Ascending aorta (tissue), 2 donors: ENCODE measurements at places on chromosomes 2 and 18.

GRCh38 chr2:215361876-215362561 lies 50.2 kb downstream of the ATIC start:
- H3K4me3 ChIP-seq = no peak overlapping the region
- peaks cover 73% of the 10 kb centered on the region for H3K36me3 ChIP-seq
- H3K27ac ChIP-seq = no peak overlapping the region
- DNase-seq = no peak

GRCh38 chr18:23196119-23197007 lies 61.1 kb downstream of the CABLES1 start:
- no peak overlapping the region for H3K4me3 ChIP-seq
- H3K36me3 ChIP-seq = peaks cover 22% of the 10 kb centered on the region
- H3K4me1 ChIP-seq = peaks cover 2% of the 10 kb centered on the region
- H3K27ac ChIP-seq = no peak overlapping the region

DNA sequence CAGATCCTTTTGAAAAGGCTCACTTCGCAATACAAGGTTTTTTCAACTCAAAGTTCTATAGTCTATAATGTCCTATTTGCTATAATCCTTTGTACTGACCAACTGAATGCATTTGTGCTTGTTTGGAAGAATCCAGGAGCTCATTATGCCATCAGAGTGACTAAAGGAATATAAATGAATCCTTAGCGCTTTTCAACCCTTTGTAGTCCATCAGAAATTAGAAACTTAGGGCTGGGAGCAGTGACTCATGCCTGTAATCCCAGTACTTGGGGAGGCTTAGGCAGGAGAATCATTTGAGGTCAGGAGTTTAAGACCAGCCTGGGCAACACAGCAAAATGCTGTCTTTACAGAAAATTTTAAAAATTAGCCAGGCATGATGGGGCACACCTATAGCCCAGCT lies 330.2 kb upstream of the CHAC2 start:
- H3K4me1 ChIP-seq = no peaks in the 10 kb centered on the region
- no peak overlapping the region for H3K4me3 ChIP-seq
- no peak for DNase-seq
- no peak overlapping the region for H3K27ac ChIP-seq
- no peaks in the 10 kb centered on the region for H3K27me3 ChIP-seq
- H3K36me3 ChIP-seq = no peaks in the 10 kb centered on the region

GRCh38 chr2:90069290-90069894 lies 1377.9 kb downstream of the RPIA start:
- H3K4me3 ChIP-seq = no peak overlapping the region
- H3K27ac ChIP-seq = no peak overlapping the region
- H3K36me3 ChIP-seq = no peaks in the 10 kb centered on the region

GRCh38 chr2:241051578-241052487 lies 50.3 kb downstream of the MTERF4 start:
- H3K36me3 ChIP-seq = peaks cover 71% of the 10 kb centered on the region
- H3K4me3 ChIP-seq = no peak overlapping the region
- no peaks in the 10 kb centered on the region for H3K27me3 ChIP-seq
- H3K27ac ChIP-seq = no peak overlapping the region
- H3K4me1 ChIP-seq = no peaks in the 10 kb centered on the region

GRCh38 chr2:159497256-159497655 lies 119.1 kb downstream of the BAZ2B start:
- DNase-seq = no peak
- H3K36me3 ChIP-seq = no peaks in the 10 kb centered on the region
- no peak overlapping the region for H3K27ac ChIP-seq
- no peaks in the 10 kb centered on the region for H3K4me1 ChIP-seq

DNA sequence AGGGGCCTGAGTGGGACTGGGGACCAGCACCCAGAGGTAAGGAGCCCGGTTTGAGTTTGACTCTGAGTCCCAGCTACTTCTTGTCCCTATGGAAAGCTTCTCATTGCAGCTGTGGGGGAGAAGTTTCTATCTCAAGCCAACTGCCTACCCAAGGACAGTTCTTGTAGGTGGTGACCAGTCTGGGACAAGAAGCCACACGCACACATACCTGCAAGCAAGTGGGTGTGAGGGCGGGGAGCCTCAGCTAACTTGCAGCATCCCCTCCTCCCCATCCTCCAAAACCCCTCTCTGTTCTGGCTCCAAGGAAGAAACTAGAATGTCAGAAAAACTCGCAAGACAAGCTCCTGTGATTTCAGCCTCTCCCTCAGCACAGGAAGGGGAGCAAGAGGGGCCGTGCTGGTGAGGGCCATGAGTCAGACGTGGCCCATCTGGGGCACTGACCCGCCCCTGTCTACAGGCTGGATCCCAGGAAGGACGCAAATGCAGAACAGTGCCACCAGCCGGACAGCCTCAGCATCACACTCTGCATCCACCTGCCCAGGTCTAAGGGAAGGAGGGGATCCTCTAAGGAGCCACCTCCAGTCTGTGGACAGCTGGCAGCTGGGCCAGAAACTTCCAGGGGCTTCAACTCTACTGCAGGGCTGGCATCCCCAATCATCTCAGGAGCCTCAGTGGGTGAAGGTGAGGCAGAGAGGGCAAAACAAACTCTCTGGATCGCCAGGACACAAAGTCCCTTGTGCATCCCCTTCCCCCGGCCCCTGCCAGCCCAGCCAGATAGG lies 103.4 kb downstream of the TNS1 start:
- H3K4me1 ChIP-seq = peaks cover 84% of the 10 kb centered on the region
- peak overlapping the region; percentile 100 for H3K27ac ChIP-seq
- peaks cover 74% of the 10 kb centered on the region for H3K36me3 ChIP-seq
- H3K27me3 ChIP-seq = no peaks in the 10 kb centered on the region
- peak overlapping the region; percentile 57 for H3K4me3 ChIP-seq

DNA sequence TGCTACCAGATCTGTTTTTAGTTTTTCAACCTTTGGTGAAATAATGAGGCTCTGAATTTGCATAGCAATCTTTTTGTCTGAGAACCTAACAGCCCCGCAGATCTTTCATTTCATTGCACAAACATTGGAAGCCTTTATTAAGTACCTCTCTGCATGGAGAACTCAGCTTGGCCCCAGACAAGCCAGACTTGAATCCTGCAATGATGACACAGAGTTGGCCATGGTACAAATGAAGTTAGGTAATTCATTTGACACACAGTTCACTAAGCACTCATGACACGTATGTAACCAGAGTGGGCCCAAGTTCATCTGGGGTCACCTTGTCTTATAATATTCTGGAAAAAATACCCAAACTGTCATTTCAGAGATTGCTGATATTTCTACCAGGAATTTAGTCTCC lies 439.1 kb upstream of the ID2 start:
- DNase-seq = no peak
- H3K4me3 ChIP-seq = no peak overlapping the region
- H3K27ac ChIP-seq = no peak overlapping the region
- no peaks in the 10 kb centered on the region for H3K36me3 ChIP-seq

GRCh38 chr2:191030521-191031154 lies 16.7 kb upstream of the STAT1 start:
- no peaks in the 10 kb centered on the region for H3K27me3 ChIP-seq
- H3K4me1 ChIP-seq = no peaks in the 10 kb centered on the region
- no peak overlapping the region for H3K27ac ChIP-seq
- H3K36me3 ChIP-seq = no peaks in the 10 kb centered on the region
- no peak overlapping the region for H3K4me3 ChIP-seq

- no peak overlapping the region for H3K4me3 ChIP-seq
- no peaks in the 10 kb centered on the region for H3K36me3 ChIP-seq
- no peaks in the 10 kb centered on the region for H3K27me3 ChIP-seq
- peaks cover 2% of the 10 kb centered on the region for H3K4me1 ChIP-seq
- no peak for DNase-seq
- no peak overlapping the region for H3K27ac ChIP-seq
These were observed 832.5 kb upstream of the CHAC2 start for GRCh38 chr2:52934920-52935640.

GRCh38 chr2:128016620-128017019 lies 11.2 kb downstream of the SAP130 start:
- no peaks in the 10 kb centered on the region for H3K4me1 ChIP-seq
- H3K36me3 ChIP-seq = peaks cover 61% of the 10 kb centered on the region
- no peak overlapping the region for H3K27ac ChIP-seq

GRCh38 chr2:229205704-229206103 lies 65.4 kb downstream of the PID1 start:
- no peak for DNase-seq
- H3K27me3 ChIP-seq = no peaks in the 10 kb centered on the region
- no peaks in the 10 kb centered on the region for H3K4me1 ChIP-seq
- no peak overlapping the region for H3K27ac ChIP-seq
- no peaks in the 10 kb centered on the region for H3K36me3 ChIP-seq
- no peak overlapping the region for H3K4me3 ChIP-seq

GRCh38 chr2:200781616-200782015 lies 30.1 kb upstream of the BZW1 start:
- H3K4me1 ChIP-seq = peaks cover 12% of the 10 kb centered on the region
- H3K4me3 ChIP-seq = no peak overlapping the region
- H3K36me3 ChIP-seq = no peaks in the 10 kb centered on the region
- H3K27ac ChIP-seq = no peak overlapping the region

- no peaks in the 10 kb centered on the region for H3K36me3 ChIP-seq
- DNase-seq = no peak
- no peaks in the 10 kb centered on the region for H3K27me3 ChIP-seq
- H3K27ac ChIP-seq = no peak overlapping the region
- H3K4me1 ChIP-seq = peaks cover 10% of the 10 kb centered on the region
These were observed 12.8 kb downstream of the SLC30A3 start for GRCh38 chr2:27249891-27250651.

GRCh38 chr2:1550658-1551316 lies 137.5 kb downstream of the TPO start:
- peaks cover 4% of the 10 kb centered on the region for H3K4me1 ChIP-seq
- peak; percentile 69 for DNase-seq
- H3K27me3 ChIP-seq = no peaks in the 10 kb centered on the region
- H3K4me3 ChIP-seq = no peak overlapping the region

DNA sequence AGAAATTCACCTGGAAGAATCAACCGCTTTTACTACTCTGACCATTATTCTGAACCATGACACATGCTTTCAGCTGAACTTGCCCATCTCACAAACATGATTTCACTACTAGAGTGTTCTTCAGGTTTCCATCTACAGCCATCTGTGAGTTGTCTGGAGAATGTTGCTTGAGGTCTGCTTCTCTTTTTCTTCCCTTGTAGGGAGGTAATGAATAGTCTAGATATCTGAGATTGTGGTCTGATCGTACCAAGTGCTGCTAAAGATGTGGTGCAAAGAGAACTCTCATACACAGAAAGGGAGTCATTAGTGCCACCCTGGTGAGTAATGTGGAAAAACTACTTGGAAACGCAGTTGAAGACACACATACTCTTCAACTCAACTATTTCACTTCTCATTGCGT lies 10.2 kb downstream of the SOWAHC start:
- no peak overlapping the region for H3K4me3 ChIP-seq
- H3K36me3 ChIP-seq = no peaks in the 10 kb centered on the region
- H3K27me3 ChIP-seq = no peaks in the 10 kb centered on the region
- H3K27ac ChIP-seq = no peak overlapping the region
- no peaks in the 10 kb centered on the region for H3K4me1 ChIP-seq
- DNase-seq = no peak

GRCh38 chr2:175234153-175234552 lies 52.6 kb upstream of the ATP5MC3 start:
- no peaks in the 10 kb centered on the region for H3K36me3 ChIP-seq
- H3K27ac ChIP-seq = no peak overlapping the region
- no peaks in the 10 kb centered on the region for H3K27me3 ChIP-seq
- no peak overlapping the region for H3K4me3 ChIP-seq
- DNase-seq = no peak

GRCh38 chr2:37684809-37685208 lies 13.4 kb upstream of the CDC42EP3 start:
- no peak for DNase-seq
- no peaks in the 10 kb centered on the region for H3K27me3 ChIP-seq
- H3K27ac ChIP-seq = no peak overlapping the region

GRCh38 chr2:71710367-71711132 lies 257.2 kb downstream of the DYSF start:
- H3K4me1 ChIP-seq = peaks cover 40% of the 10 kb centered on the region
- H3K36me3 ChIP-seq = no peaks in the 10 kb centered on the region
- H3K27ac ChIP-seq = peak overlapping the region; percentile 35
- H3K4me3 ChIP-seq = no peak overlapping the region
- H3K27me3 ChIP-seq = no peaks in the 10 kb centered on the region

- H3K4me3 ChIP-seq = no peak overlapping the region
- H3K4me1 ChIP-seq = no peaks in the 10 kb centered on the region
- H3K27me3 ChIP-seq = no peaks in the 10 kb centered on the region
- no peaks in the 10 kb centered on the region for H3K36me3 ChIP-seq
These were observed 61.7 kb upstream of the TEX51 start for GRCh38 chr2:126836761-126837679.

- H3K36me3 ChIP-seq = no peaks in the 10 kb centered on the region
- no peaks in the 10 kb centered on the region for H3K27me3 ChIP-seq
- DNase-seq = peak; percentile 69
- peaks cover 8% of the 10 kb centered on the region for H3K4me1 ChIP-seq
These were observed 545 bp downstream of the GTF3C2 start for GRCh38 chr2:27356056-27356381.

DNA sequence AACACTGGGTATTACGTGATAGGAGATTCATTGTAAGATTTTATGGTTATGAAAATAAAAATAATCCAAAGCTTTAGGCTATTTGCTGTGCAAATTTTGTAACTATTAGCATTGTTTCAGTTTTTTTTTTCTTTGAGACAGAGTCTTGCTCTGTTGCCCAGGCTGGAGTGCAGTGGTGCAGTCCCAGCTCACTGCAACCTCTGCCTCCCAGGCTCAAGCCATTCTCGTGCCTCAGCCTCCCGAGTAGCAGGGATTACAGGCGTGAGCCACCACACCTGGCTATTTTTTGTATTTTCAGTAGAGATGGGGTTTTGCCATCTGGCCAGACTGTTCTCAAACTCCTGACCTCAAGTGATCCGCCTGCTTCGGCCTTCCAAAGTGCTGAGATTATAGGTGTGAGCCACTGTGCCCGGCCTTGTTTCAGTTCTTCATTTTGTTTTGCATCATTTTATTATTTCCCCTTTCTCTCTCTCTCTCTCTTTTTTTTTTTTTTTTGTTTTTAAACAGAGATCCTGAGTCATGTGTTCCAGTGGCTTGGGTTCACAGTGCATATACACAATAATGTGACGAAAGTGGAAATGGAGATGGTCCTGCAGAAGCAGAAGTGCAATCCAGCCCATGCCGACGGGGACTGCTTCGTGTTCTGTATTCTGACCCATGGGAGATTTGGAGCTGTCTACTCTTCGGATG lies 25.8 kb downstream of the CASP10 start:
- no peak for DNase-seq
- no peaks in the 10 kb centered on the region for H3K4me1 ChIP-seq
- H3K27me3 ChIP-seq = no peaks in the 10 kb centered on the region
- no peak overlapping the region for H3K27ac ChIP-seq

GRCh38 chr2:101842471-101842870 lies 145.0 kb downstream of the MAP4K4 start:
- DNase-seq = no peak
- no peak overlapping the region for H3K27ac ChIP-seq
- H3K4me3 ChIP-seq = no peak overlapping the region
- peaks cover 47% of the 10 kb centered on the region for H3K36me3 ChIP-seq
- H3K27me3 ChIP-seq = no peaks in the 10 kb centered on the region
- peaks cover 5% of the 10 kb centered on the region for H3K4me1 ChIP-seq
